ENCODE measurements at places on chromosomes 11 and 22.

DNA sequence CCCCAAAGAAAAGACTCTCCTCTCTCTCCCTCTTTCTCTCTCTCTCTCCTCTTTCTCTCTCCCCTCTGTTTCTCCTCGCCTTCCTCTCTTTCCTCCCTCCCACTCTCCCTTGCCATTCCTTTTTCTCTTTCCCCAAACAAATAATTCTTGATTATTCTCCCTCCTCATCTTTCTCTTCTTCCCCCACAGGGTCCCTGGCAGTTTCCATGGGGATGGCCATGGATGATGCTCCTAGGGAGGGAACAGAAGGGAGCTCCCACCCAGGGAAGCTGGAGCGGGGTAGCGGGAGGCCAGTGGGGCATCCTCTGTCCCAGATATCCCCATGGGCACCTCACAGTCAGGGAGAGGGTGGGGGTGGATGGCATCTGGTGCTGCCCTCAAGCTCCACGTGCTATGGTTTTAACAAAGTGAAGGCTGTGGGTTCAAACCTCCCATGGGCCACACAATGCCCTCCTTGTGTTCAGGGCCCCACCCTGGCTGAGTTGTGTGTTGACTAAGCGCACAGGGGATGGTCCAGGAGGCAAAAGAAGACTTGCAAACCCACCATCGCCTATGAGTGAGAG lies 266.4 kb downstream of the BUD13 start:
- no peak for DNase-seq

- DNase-seq: no peak
Observed at GRCh38 chr22:37633089-37633624, 6.3 kb upstream of the SH3BP1 start.

GRCh38 chr11:116162086-116162885 lies 610.5 kb downstream of the BUD13 start:
- DNase-seq: no peak

DNA sequence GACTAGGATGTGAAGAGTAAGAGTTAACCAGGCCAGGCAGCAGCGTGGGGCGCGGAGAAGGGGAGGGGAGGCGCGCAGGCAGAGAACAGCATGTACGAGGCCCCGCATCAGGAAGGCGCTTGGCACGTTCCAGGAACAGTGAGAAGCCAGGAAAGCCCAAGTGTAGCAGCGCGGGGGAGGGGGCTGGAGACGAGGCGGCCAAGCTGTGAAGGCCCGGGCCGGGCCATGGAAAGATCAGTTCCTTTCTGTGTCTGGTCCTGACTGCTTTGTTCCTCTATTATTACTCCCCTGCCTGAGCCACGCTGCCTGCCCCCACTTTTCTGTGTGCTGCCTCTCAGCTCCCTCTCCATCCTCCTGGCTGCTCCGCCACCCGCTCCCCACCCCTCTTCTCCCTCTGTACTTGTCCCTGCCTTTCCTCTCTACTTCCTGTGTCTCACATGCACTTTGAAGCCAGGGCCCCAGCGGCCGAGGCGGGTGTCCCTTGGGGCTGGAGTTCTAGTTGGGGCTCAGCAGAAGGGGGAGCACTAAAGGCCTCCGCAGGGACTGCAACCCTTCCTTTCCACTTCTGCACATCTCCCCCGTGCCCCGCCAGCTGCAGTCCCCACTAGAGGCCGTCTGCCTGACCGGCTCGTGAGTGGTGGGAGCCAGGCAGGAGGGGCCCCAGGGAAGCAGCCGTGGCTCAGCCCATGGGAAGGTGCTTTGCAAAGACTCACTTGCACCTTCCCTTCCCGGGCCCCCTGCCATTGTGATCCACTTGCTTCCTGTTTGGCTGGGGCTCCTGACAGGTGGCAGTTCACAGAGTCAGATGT lies 63.7 kb downstream of the PRDM11 start:
- DNase-seq: peak; percentile 65

GRCh38 chr11:101182467-101182866 lies 52.9 kb upstream of the PGR start:
- DNase-seq: no peak

DNA sequence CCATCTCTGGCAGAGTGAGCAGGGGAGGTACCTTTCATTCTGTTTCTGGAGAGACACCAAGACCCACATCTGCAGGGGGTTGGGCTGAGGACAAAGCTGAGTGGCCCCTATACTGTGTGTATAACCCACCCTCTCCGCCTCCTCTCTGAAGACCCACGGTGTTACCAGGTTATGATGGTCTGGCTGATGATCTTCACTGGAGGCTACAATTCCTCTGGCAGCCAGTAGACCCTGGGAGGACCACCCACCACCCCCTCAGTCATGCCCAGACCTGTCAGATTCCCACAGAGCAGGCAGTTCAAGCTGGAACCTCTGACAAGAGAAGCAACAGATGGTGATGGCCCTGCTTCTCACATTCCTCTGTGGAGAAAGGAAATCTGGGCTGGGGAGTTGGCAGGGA lies 11.4 kb upstream of the KCNJ1 start:
- no peak for DNase-seq

- DNase-seq: no peak
Observed at GRCh38 chr11:8784954-8785353, 102.4 kb downstream of the RPL27A start.

DNA sequence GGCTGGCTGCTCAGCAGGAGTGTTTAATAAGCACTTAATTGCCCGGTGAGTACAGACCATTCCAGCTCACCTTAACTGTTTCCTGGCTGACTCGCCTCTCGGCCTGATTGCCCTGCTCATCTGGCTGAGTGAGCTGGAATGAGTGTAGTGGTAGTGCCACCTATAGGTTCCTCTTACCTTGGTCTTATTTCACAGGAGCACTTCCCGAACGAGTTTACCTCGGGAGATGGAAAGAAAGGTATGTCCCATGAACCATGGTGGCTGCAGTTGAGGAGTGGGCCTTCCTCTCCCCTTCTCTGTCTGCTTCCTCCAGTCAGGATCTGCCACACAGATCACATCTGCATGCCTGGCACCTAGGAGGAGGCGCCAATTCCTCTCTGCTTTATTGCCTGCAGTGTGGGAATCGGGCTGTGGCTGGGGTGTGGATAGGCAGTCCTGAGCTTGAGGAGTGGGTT lies 26.7 kb downstream of the UPB1 start:
- no peak for DNase-seq

DNA sequence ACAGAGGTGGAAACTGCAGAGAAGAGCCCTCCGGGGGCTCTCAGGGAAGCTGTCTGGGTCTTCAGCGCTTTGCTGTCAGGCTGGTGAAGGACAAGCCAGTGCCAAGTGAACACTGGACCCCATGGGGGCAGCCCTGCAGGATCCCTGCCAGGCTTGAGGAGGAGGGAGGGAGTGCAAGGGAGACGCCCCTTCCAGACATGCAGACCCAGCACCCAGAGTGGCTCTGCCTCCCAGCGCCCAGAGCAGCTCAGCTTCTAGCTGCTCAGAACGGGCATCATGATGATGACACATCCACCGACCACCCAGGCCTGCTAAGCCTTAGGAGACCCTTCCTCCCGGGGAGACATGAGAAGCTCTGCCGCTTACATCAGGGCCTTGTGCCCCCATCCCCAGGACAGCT lies 39.7 kb downstream of the TBX1 start:
- DNase-seq: no peak

DNA sequence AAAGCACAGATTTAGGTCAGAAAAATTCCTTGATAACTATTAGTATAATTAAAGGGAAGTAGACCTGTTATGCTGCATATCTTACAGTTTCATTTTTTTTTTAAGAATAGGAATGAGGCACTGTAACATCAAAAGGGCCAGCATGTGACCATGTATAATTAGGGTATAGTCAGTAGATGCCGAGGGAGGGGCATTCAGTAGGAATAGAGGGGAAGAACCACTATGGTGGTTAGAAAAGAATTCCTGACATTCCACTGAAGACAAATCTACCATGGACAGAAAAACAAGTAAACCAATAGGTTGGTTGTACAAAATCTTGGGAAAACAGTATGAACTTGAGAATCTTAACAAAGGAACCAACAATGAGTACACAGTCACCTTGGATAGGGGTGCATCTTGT lies 78.4 kb upstream of the CCDC179 start:
- DNase-seq: no peak

DNA sequence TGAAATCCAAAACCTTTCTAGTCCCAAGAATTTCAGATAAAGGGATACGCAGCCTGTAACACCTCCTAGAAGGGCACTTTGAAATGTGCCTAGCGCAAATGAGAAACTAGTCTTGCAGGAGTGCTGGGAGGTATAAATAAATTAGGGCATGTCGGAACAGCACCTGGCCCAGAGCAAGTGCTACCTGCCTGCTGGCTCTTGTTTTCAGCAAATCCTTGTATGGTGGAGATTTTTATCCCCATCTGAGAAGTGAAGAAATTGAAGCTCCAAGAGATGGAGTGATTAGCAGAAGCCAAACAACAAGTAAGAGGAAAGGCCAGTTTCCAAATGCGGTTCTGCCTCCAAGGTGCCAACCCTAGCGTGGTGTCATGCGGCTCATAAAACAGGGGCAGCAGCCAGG lies 36.7 kb upstream of the TFIP11 start:
- no peak for DNase-seq

- DNase-seq: no peak
Observed at GRCh38 chr11:42337786-42338455, 878.5 kb upstream of the LRRC4C start.

DNA sequence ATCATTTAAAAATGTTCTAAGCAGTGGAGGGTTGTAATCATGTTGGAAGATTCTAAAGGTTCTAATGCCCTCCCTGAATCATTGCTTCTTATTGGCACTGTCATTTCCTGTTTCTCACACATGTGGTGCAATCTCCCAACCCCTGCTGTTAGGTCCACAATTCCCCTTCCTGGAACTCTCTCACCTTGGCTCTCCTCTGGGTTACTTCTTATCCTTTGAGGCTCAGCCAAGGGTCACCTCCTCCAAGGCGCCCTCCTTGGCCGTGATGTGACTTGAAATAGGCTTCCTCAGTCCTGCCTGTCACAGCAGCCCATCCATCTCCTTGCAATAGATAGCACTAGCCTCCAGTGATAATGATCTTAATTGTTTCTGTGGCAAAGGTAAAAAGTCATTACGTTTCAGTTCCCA lies 149.8 kb downstream of the TTC17 start:
- DNase-seq: no peak

DNA sequence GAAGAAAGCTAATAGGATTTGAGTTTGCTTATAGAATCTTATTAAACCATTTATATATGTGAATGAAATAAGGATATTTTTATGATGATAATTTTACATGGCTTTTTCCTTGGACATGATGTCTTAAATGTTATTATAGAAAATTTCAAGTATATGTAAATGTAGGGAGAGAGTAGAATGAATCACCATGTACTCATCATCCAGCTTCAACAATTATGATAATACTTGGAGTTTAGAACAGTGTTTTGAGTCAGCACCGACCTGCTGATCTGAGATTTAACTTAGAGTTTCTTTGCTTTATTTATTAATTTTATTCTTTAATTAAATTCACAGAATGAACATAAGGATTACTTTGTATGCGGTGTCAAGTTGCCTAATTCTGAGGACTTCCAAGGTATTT lies 193.5 kb downstream of the UVRAG start:
- no peak for DNase-seq

DNA sequence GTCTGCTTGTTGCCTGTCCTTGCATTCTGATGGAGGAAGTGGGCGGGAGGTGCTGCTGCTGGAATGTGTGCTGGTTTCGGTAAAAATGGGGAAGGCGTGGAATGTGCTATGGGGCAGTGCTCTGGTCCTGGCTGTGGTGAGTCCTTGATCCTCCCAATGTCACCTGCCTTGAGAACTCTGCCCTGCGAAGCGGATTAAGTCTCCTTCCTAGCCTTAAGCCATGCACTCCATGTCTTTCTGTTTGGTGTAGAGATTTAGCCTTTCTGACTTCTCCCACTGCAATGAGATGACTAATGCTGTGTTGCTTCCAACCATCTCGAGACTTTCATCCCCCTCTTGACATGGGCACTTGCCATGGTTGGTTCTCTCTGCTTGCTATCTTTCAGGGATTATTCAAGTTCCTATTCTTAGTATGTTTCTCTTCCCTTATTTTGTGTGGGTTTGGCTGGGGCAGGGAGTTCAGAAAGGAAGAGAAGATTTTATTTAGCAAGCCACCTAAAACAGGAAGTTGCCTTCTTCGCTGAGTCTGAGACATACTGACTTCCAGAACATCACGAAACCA lies 687.9 kb downstream of the NTM start:
- DNase-seq: peak; percentile 41

- DNase-seq: no peak
Observed at GRCh38 chr11:124285610-124286344, 28.0 kb downstream of the OR8D1 start.

DNA sequence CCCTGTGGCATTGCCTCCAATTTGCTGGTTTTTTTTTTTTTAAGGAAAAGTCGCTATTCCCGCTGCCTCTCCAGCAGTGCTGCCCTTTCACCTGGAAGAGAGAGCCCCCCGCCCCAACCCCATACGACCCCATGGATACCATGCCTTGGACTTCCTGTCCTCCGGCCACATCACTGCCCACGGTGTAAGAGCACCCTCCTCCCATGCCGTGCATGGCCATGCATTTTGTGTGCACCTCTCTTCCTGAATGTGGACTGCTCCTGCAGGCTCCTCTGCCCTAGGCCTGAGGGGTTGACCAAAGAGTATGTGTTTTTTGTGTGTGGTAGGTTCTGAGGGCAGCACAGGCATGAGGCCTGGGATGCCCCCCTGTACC lies 65.6 kb upstream of the SPON1 start:
- no peak for DNase-seq

DNA sequence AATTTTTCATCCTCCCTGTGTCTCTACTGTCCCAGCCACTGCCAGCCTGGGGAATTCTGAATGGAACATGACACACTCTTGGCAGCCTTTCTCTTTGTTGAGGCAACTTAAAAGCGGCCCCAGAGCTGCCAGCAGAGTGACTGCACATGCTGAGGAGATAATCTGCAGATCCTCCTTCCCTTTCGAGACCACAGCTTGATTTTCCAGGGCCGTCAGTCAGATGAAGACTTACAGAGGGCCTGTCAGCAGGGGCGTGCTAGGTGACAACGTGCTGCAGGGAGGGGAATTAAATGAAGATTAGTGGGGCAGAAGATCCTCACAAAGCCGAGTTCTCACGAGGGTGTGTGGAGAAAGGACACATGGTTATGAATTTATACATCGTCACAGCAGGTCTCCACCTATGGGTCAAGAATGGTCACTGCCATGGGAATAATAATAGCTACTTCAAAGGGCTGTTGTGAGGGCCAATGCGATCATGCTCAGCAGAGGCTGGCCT lies 193.5 kb upstream of the PITPNB start:
- no peak for DNase-seq

DNA sequence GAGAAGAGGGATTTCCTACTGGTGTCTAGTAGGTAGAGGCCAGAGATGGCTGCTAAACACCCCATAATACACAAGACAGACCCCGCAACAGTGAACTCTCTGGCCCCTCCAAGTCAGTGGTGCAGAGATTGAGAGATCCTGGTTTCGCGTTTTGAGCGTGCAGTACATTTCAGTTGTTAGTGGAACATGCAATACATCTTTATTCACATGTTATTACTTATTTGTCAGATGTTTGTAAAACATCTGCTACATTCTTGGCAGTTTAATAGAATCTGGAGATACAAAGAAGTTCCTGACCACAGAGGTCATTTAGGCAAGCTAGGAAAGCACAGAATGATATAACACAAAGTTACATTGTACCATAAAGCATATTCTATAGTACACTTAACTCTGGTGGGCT lies 41.5 kb downstream of the ST3GAL4 start:
- no peak for DNase-seq

All from hippocampal formation (tissue), 2 donors.